SJSA1 (cell line): ENCODE measurements at places on chromosomes 5 and 9. TPM values are rescaled to one million over a fixed set of nuclear protein-coding genes. Genes with fewer than 3 reads are reported as not detected.

Gene IQGAP2
- 0.37 TPM in 1 of 2 replicates, not detected in the other for total RNA-seq

GRCh38 chr5:154829181-154829588 is 21.2 kb downstream of the FAXDC2 start:
- DNase-seq, result no peak

GRCh38 chr9:134032456-134033222 is 7.4 kb downstream of the BRD3OS start:
- no peak for DNase-seq

Gene INPP5E
- total RNA-seq, result 10.0 and 11.7 TPM in 2 replicates

- DNase-seq, result no peak
These were observed 219.5 kb downstream of the CDK5RAP2 start for GRCh38 chr9:120360510-120360909.

- DNase-seq, result no peak
These were observed 250.1 kb upstream of the KLF4 start for GRCh38 chr9:107739601-107740082.

- DNase-seq, result no peak
These were observed 3.8 kb upstream of the TJP2 start for GRCh38 chr9:69170231-69170630.

GRCh38 chr5:1231354-1231905 is 6.2 kb downstream of the SLC6A18 start:
- DNase-seq, result no peak

GRCh38 chr5:8349855-8350254 is 480.9 kb downstream of the MTRR start:
- DNase-seq, result no peak

Gene C5orf52
- not detected in 2 replicates for total RNA-seq

Gene RABGAP1
- total RNA-seq, result 27.8 and 55.6 TPM in 2 replicates

Gene POU5F2
- 0.26 and 0.34 TPM in 2 replicates for total RNA-seq

DNA sequence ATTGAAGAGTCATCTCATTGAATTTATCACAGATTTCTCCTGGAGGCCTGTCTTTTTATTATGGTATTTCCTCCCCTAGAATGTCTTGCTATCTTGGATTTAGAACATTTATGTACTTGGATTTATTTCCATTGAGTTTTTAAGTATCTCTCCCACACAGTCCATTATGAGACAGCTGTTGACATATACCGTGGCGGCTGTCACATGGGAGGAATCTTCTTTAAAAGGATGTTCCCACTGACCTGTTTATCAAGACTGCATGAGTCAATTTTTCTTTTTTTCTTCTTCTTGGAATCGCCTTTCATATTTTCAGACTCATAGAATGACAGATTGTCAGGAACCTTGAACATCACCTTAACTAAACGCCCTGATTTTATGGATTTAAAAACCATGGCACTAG is 2.9 kb upstream of the CAVIN4 start:
- no peak for DNase-seq

Gene AQP7
- not detected in 2 replicates for total RNA-seq

DNA sequence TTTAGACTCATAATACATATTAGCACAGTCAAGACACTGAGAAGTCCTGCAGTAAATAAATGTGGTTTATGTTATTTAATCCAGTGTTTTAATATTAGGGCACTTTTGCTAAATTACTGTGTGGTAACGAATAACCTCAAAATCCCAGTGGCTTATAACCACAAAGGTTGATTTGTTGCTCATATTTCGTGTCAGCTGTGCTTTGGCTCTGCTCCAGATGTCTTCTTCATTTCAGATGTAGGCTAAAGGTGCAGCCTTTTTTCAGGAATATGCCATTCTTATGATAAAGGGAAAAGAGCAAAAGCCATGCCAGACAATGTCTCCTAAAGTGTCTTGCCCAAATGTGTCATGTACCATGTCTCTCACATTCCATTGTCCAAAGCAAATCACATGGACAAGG is 144.8 kb downstream of the BRINP1 start:
- no peak for DNase-seq

DNA sequence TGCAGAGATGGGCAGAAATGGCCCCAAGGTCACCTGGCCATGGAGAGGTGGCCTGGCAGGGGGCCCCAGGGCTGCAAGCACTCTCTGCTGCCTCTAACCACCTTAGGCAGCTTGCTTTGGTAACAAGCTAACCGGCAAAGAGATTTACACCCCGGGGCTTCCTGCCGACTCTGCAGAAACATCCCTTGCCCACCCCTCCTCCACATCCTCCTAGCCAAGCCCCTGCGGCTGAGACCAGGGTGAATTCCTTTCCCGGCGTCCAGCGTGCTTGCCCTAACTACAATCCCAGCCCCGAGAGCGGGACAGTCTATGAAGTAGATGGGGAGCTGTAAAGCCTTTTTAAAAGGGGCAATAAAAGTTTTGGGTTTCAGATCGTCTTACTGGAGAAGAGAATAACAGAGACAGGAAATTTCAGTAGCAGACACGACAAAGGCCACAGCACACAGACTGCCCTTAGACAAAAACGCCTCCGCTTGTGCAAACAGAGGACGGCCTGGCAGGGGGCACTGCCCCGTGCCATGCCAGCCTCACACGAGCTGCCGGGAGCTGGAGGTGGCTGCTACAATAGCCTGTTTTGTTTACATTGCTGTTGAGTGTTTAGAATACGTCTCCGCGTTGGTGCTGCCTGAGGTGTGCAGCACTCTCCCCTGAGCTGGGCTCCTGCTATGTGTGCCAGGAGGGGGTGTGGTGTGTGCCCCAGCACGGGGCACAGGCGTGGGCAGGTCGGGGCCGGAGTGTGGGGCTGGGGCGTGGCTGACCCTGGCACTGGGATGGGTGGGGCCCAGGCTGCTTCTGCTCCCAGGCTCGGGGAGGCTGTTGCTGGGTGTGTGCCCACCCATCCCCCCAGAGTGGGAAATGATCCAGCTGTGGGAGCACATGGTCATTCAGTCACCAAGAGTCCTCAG is 15.3 kb downstream of the MYMK start:
- no peak for DNase-seq

GRCh38 chr9:136527721-136528710 is 17.8 kb downstream of the NOTCH1 start:
- no peak for DNase-seq

DNA sequence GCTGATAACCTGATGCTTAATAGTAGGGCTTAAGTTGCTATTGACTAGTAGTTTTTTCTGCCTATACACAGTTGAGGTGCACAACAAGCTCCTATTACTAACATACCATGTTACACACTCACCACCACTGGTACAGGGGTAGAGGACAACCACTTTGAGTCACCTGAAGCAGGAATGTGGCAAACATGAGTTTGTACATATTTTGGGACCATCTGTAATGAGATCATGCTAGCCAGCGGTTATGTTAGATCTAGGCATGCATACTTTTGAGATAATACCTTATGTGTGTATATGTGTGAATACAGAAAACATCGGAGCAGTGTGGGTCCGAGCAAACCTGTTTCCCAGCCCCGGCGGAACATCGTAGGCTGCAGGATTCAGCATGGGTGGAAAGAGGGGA is 72.8 kb upstream of the NXNL2 start:
- no peak for DNase-seq

- DNase-seq, result no peak
These were observed 2.3 kb downstream of the CCNI2 start for GRCh38 chr5:132749506-132749905.

DNA sequence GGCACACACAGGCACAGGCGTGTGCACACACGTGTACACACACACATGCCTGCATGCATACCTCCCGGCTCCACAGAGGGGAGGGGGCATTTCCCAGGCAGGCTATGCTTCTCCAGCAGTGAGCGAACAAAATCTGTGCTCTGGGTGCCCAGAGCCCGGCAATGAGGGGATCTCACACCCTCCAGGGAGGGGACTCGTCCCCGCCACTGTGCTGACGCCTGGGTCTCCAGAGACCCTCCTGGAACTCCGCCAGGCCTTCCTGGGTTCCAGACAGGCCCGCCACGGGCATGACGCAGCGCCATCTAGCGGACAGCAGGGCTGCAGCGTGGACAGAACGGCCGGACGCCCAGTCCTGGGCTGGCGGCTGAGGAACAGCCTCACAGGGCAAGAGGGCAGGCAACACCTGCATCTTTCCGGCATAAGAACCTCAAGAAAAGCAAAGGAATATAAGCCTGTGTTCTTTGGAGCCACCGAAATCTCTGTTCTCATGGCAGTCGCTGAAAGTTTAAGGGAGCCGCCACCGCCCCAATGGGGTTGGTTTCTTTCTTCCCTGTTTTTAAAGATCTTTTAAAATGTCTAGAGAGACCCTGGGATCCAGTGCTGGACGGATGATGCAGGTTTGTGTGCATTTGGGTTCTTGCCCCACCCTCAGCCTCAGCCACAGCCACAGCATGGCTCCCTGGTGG is 135.6 kb upstream of the PPP1R26 start:
- DNase-seq, result peak; percentile 63

GRCh38 chr5:126501448-126501847 is 78.2 kb downstream of the GRAMD2B start:
- no peak for DNase-seq
